Tibial nerve (tissue), 4 donors: ENCODE measurements at places on chromosomes 16 and 17.

- H3K36me3 ChIP-seq, result no peaks in the 10 kb centered on the region
- no peaks in the 10 kb centered on the region for H3K4me1 ChIP-seq
- no peak for DNase-seq
- H3K27me3 ChIP-seq, result peaks cover 72% of the 10 kb centered on the region
Measured at GRCh38 chr17:79223471-79223870, 148.8 kb downstream of the ENGASE start.

- H3K36me3 ChIP-seq, result no peaks in the 10 kb centered on the region
- no peak overlapping the region for H3K4me3 ChIP-seq
- peak overlapping the region; percentile 77 for H3K27ac ChIP-seq
- DNase-seq, result no peak
- peaks cover 55% of the 10 kb centered on the region for H3K4me1 ChIP-seq
Measured at GRCh38 chr17:82527898-82528297, 8.4 kb downstream of the FOXK2 start.

DNA sequence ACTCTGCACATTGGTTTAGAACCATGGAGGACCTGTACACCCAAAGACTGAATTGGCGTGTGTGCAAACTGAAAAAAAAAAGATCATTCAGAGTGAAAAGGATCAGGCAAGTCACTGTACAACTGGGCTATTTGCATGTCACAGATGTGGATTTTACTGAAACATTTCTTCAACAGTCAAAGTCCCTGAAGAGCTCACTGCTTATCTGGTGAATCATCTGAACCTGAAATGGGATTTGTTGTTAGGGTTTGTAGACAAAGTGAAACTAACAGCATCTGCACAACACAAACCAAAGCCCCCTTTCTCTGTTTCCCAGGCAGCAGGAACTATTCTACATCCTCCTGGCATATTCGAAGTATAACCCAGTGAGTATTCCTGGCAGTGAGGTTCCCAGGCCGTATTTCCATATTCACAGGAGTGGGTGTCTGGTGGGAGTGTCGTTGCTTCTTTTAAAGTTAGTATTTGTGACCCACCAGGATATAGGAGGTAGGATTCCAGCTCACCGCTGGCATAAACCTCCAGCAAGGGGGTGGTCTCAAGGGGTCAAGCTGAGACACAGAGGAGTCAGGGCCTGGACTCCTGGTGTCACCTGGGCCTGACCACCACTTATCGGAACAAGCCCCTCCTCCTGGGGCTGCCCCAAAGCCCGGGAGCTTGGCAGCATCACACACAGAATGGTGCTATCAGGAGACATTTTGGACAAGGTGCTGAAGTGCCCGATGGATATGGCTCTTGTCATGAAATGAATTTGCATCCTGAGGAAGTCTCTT, 80.9 kb downstream of the GOSR1 start:
- no peak for DNase-seq
- H3K27ac ChIP-seq, result no peak overlapping the region
- H3K27me3 ChIP-seq, result no peaks in the 10 kb centered on the region
- no peaks in the 10 kb centered on the region for H3K4me1 ChIP-seq
- H3K36me3 ChIP-seq, result peaks cover 17% of the 10 kb centered on the region

- no peak for DNase-seq
- no peaks in the 10 kb centered on the region for H3K27me3 ChIP-seq
Measured at GRCh38 chr17:48068491-48068961, 20.4 kb downstream of the NFE2L1 start.

DNA sequence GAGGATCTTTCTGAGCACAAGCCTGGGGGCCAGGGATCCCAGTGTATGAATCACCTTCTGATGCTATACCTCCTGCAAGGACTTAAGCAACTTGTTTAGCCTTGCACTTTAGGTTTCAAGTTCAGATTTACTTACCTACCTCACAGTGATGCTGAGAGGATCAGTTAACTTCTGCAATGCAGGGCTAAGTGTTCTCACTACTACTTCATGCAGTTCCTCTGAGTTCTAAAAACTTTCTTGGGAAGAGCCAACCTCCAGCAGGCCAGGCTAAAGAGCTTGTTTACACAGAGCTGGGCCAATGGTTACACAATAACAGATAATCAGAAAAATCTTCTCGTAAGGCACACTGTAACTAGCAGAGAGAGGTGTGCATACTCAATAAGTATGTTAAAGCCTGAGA, 13.0 kb downstream of the VEZF1 start:
- H3K27ac ChIP-seq, result peak overlapping the region; percentile 23
- H3K27me3 ChIP-seq, result no peaks in the 10 kb centered on the region
- no peak for DNase-seq
- no peak overlapping the region for H3K4me3 ChIP-seq
- H3K36me3 ChIP-seq, result peaks cover 91% of the 10 kb centered on the region

- H3K4me3 ChIP-seq, result no peak overlapping the region
- peaks cover 7% of the 10 kb centered on the region for H3K27me3 ChIP-seq
Measured at GRCh38 chr17:41578538-41578937, 6.7 kb upstream of the KRT9 start.

- no peak overlapping the region for H3K4me3 ChIP-seq
- no peak for DNase-seq
- no peaks in the 10 kb centered on the region for H3K4me1 ChIP-seq
- no peaks in the 10 kb centered on the region for H3K27me3 ChIP-seq
- no peaks in the 10 kb centered on the region for H3K36me3 ChIP-seq
Measured at GRCh38 chr16:78939597-78939996, 660.9 kb downstream of the MAF start.

- DNase-seq, result no peak
- H3K27me3 ChIP-seq, result no peaks in the 10 kb centered on the region
- no peak overlapping the region for H3K27ac ChIP-seq
- no peaks in the 10 kb centered on the region for H3K4me1 ChIP-seq
- H3K4me3 ChIP-seq, result no peak overlapping the region
Measured at GRCh38 chr17:54876656-54877195, 23.9 kb upstream of the TOM1L1 start.

DNA sequence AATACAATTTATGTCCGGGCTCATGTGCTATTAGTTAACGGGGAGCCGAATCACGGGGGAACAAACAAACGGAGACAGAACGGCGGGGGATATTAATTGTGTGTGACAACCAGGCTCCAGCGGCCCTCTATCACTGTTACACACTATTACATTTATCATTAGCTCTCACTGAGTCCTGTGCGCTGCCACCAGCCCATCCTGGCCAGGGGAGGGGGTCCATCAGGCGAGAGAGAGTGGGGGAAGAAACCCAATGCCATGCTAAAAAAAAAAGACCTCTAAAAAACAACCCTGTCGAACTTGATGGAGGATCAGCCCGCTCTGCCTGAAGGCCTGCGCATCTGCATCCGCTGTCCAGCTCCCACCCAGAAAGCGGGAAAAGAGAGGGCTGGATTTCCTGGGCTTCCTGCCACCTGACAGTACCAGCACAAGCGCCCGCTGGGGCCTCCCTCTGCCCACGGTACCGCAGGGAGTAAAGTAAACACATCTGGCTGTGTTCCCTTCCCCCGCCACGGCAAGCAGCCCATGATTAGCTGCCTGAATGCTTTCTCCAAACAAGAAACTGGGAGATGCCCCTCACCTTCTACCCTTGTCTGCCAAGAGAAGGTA, 41.7 kb downstream of the PIPOX start:
- peaks cover 18% of the 10 kb centered on the region for H3K36me3 ChIP-seq
- H3K27me3 ChIP-seq, result no peaks in the 10 kb centered on the region
- H3K27ac ChIP-seq, result no peak overlapping the region
- no peaks in the 10 kb centered on the region for H3K4me1 ChIP-seq

- H3K4me1 ChIP-seq, result no peaks in the 10 kb centered on the region
- H3K27ac ChIP-seq, result no peak overlapping the region
- H3K4me3 ChIP-seq, result no peak overlapping the region
- no peak for DNase-seq
- no peaks in the 10 kb centered on the region for H3K27me3 ChIP-seq
Measured at GRCh38 chr16:53457670-53458069, 23.4 kb downstream of the RBL2 start.
